ENCODE measurements at places on chromosomes 4 and X. TPM values are rescaled to one million over a fixed set of nuclear protein-coding genes. Genes with fewer than 3 reads are reported as not detected.

- H3K27me3 ChIP-seq: no peaks in the 10 kb centered on the region
- H3K36me3 ChIP-seq: no peaks in the 10 kb centered on the region
- H3K4me3 ChIP-seq: no peak overlapping the region
- H3K4me1 ChIP-seq: no peaks in the 10 kb centered on the region
These were observed 210.4 kb upstream of the AFF2 start for GRCh38 chrX:148290041-148290440.

The NHSL2 gene
- 20.8 TPM for total RNA-seq

DNA sequence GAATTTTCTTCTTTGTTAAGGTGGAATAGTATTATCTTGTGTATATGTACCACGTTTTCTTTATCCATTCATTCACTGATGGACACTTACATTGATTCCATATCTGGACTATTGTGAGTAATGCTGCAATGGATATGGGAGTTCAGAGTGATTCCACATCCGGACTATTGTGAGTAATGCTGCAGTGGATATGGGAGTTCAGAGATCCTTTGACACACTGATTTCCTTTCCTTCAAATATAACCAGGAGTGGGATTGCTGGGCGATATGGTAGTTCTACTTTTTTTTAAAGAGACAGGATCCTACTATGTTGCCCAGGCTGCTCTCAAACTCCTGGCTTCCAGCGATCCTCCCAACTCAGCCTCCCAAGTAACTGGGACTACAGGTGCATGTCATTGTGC, 12.1 kb downstream of the TMEM156 start:
- H3K36me3 ChIP-seq: no peaks in the 10 kb centered on the region
- H3K27me3 ChIP-seq: no peaks in the 10 kb centered on the region
- H3K27ac ChIP-seq: no peak overlapping the region
- H3K4me3 ChIP-seq: no peak overlapping the region

The ZBTB33 gene
- total RNA-seq: 7.9 TPM

The MAGEA9B gene
- not detected for total RNA-seq

The QRFPR gene
- total RNA-seq: not detected

Data from esophagus muscularis mucosa (tissue), 4 donors.